ENCODE measurements at places on chromosomes 7 and 10.

- DNase-seq, result no peak
Measured at GRCh38 chr7:88357781-88358525, 51.3 kb upstream of the STEAP4 start.

DNA sequence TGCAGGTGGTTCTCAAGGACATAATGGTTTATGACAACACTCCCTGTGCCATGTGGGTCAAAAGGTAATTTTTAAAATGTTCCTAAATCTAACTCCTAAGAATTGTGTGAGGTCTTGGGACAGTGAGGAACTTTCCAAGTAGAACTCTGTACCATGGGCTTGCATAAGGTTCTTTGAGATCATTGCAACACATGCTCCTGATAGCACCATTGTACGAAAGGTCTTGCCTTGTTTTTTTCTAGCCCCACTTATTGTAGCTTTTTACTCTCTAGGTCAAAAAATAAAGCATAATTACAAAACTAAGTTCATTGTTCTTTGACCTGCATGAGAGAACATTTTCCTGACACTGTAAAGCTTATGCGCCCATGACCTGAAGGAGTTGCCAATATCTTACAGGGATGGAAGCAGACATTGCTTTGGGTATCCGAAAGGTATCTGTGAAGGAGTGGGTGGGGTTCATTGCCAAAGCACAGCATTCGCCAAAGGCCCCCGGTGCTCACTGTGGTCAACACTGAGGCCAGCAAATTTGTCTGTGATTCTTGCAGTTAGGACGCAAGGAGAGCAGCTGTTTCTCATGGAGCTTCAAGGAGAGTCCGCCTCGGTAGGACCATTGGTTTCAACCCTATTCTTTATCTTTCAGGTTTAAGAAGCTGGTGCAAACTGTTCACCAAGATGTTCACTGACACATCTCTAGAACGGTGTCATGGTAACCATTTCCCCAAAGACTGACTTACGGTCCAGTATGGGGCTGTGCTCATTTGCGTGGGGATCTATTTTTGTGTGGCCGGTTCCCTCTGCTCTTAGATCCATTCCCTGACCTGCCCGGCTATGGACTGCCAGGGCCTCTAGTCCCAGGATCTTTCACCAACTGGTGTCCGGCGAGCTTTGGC lies 7.6 kb upstream of the PRKAG2 start:
- DNase-seq, result no peak

GRCh38 chr7:92682330-92682729 lies 92.1 kb upstream of the FAM133B start:
- DNase-seq, result no peak

DNA sequence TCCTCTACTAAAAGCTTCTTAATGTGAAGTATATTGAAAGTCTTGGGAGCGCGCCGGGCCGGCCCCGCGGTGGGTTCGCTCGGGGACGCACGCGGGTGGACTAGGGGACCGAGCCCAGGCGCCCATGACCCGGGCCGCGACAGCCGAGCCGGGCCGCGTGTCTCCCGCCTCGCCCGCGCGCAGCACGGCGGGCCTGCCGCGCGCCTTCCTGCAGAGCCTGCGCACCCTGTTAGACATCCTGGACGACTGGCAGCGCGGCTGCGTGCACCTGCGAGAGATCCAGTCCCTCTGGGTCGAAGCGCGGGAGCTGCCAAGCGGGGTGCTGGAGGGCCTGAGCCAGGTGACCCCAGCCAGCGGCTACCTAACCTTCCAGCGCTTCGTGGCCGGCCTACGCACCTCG lies 25.4 kb upstream of the ZNF735 start:
- no peak for DNase-seq

DNA sequence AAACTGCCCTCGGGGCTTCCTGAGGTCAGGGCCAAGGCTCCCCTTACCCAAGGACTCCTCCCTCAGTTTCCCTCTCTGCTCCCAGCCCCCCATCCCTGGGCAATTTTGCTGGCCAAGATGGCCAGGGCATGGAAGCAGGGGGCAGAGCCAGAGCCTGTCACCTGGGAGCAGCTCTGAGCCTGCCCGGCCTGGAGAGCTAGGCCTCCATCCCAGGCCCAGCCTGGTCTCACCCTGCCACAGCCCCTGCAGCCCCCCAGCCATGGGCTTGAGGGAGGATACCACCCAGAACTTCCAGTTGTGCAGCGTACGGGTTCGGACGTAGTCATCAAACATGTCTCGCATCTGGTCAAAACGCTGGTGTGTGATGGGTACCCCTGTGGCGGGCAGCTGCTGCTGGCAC lies 17.0 kb upstream of the TBL2 start:
- DNase-seq, result no peak

- DNase-seq, result no peak
Measured at GRCh38 chr7:156791241-156791640, 101.7 kb downstream of the LMBR1 start.

- no peak for DNase-seq
Measured at GRCh38 chr10:132144086-132144485, 42.7 kb upstream of the DPYSL4 start.
